ENCODE measurements at places on chromosomes 2 and 18.

DNA sequence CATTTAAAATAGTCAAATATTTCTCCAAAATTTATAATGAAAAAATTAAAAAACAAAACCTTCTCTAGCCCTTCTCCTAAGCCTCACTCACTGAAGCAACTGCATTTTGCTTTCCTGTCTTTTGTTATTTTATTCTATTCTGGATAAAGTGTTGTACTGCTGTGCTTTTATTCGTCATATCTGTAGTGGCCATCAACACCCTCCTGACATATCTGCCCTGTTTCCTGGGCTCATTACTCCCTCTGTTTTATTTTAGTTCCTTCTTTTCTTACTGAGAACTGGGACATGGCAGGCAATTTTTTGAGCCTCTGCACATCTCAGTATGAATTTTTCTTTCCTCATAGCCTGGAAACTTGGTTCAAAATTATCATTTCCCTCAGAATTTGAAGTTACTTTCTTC lies 224.2 kb downstream of the GULP1 start:
- DNase-seq, result no peak

DNA sequence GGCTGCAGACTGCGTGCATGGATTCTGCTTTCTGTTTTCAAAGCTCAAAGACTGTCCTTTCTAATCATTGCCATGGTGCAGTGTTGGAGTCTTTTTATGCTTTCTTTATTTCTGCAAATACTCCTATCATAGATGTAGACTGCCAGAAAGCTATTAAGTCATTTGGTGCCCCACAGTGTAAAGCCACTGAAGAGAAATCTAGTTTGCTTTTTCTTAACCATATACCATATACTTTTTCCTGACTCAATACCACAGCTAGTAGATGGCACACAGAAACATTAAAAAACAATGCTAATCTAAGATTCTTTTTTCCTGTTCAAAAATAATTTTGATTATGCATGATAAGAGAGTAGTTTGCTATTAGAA lies 109.9 kb upstream of the RAB27B start:
- DNase-seq, result no peak

DNA sequence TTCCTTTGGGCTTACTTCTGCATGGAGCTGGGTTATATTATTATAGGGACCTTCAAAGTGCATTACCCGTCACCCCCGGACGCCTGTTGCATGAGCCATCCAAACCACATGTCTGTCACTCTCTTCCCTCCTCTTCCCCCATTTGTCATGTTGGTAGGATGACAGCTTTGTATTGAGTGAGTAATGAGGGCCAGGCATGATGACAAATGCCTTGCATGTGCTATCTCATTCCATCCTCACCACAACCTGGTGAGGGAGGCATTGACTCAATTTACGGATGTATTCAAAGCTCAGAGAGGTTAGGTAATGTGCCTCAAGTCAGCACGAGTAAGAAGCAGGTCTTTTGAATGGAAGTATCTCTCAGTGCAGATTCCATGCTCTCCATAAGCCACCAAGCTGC lies 510.5 kb upstream of the TNP1 start:
- DNase-seq, result no peak

GRCh38 chr2:26033270-26033817 lies 540 bp upstream of the RAB10 start:
- DNase-seq, result peak; percentile 65

DNA sequence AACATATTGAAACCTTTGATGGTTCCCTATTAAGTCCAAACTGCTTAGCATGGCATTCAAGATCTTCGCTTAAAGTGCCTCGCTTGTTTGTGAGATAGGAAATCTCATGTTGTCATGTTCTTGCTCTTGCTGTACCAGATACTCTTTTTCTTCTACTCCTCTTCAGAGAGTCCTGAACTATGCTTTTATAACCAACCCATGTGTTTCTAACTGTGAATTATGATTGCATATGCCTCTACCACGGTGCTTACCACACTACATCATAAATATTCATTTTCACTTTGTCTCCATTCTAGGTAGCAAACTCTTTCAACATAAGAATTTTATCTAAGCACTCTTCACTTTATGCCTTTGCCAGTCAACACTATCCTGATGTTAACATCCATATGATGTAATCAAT lies 23.6 kb downstream of the STAT4 start:
- DNase-seq, result no peak

- DNase-seq, result no peak
Observed at GRCh38 chr2:100200985-100201384, 58.6 kb upstream of the AFF3 start.

- DNase-seq, result no peak
Observed at GRCh38 chr2:27222407-27222806, 5.2 kb downstream of the CAD start.

- DNase-seq, result no peak
Observed at GRCh38 chr2:24489465-24490180, 1.4 kb upstream of the NCOA1 start.

DNA sequence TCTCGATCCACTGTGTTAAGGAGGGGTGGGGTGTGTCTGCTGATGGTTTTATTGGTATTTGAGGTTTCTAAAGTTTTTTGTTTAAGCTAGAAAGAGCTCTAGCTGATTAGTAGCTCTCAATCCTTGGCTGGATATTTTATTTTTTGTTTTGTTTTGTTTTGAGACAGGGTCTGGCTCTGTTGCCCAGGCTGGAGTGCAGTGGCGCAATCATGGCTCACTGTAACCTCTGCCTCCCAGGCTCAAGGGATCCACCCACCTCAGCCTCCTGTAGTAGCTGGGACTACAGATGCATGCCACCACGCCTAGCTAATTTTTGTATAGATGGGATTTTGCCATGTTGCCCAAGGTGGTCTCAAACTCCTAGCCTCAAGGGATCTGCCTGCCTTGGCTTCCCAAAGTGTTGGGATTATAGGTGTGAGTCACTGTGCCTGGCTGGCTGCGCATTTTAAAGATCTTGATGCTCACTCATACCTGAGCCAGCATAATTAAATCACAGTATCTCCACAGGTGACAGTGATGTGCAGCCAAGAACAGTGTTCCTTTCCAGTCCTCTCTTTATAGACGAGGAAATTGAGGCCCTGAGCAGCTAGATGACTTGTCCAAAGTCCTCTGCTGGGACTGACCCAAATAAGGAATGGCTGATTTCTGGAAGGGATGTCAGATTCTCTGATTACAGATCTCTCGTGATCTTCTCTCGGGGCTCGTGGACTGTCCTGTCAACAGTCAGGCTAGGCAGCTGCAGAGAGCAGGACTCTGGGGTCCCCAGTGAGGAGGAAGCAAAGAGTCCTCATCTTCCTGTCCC lies 44.5 kb downstream of the SPTBN1 start:
- DNase-seq, result no peak

DNA sequence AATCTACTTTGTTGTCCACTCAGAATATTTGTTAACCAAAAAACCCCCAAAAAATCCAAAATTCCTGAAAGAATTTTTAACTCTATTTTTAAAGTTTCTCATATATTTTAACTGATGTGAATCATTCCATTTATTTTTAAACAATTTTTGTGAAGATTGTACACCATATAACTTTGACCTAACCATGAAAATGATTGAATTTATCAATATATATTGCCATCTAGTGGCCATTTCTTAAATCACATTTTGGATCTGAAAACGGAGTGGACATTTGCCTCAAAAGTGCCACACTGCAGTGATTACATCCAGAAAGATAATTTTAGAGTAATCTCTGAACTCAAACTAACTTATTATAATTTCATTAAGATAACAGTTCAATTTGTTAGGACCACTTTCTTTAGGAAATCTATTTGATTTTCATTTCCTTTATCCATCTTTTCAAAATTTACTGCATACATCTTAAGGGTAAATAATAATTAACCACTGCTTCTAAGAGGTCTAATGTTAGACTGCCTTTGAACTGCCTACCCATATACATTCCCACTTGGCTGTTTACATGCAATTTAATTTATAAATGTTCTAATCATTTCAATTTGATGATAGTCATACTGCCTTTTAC lies 71.1 kb downstream of the DSC3 start:
- no peak for DNase-seq
